ENCODE measurements at places on chromosomes 4 and X.

- DNase-seq: peak; percentile 16
Measured at GRCh38 chrX:27619975-27620374, 29.8 kb downstream of the DCAF8L2 start.

GRCh38 chrX:39203427-39203826 is 402.2 kb downstream of the MID1IP1 start:
- peak; percentile 8 for DNase-seq

- DNase-seq: no peak
Measured at GRCh38 chrX:12425496-12425895, 287.2 kb downstream of the FRMPD4 start.

DNA sequence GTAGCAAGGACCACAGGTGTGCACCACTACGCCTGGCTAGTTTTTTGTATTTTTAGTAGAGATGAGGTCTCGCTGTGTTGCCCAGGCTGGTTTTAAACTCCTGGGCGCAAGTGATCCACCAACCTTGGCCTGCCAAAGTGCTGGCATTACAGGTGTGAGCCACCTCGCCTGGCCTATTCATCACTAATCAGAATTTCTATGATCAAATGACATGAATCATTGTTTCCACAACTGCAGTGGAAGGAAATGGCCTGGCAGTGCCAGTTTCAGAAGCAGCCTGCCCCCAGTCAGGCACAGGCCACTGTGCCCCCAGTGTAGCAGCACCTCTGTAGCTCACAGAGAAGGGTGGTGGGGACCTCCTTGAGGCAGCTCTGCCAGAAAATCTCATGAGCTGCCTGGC is 66.0 kb upstream of the MSANTD1 start:
- no peak for DNase-seq

GRCh38 chr4:8915201-8916200 is 43.9 kb upstream of the HMX1 start:
- no peak for DNase-seq

All from hematopoietic multipotent progenitor cell treated with erythropoietin and hydrocortisone succinate and interleukin-3 and kit ligand, for 6 days (in vitro differentiated cells).